ENCODE measurements at places on chromosomes 5 and 9.

DNA sequence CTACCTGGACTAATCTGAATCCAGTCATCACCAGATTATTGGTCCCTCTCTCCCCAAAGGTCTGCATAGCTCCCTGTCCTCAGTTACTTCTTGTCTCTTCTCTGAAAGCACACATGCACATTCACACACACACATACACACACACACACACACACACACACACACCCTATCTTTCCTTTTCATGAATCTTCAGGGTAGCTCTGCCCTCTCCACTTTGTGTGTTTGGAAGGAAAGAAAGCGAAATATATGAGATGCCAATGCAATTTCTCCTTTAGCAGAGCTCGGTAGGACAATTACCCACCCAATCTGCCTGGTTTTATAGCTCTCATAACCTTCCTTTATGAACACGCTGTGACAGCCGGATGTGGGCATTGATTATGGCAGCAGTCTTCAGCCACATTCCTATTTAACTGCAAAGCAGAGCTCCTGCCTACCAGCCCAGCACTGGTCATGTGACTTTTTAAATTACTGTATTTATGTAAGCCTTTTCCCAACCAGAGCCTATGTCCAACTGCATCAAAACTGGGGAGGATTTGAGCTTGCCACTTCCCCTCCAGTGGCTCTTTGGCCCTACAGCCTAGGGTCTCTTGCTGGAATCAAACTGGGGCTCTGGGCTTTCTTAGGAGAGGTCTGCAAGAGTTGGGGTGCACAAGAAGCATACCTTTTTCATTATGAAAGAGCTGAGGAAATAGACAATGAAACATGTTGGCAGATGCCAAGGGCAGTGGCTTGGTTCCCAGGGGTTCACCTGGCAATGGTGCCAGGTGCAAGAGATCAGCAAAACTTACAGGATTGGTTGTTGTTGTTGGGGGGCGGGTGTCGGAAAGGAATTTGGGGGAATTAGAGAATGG, 20.8 kb upstream of the MATR3 start:
- no peak for DNase-seq

DNA sequence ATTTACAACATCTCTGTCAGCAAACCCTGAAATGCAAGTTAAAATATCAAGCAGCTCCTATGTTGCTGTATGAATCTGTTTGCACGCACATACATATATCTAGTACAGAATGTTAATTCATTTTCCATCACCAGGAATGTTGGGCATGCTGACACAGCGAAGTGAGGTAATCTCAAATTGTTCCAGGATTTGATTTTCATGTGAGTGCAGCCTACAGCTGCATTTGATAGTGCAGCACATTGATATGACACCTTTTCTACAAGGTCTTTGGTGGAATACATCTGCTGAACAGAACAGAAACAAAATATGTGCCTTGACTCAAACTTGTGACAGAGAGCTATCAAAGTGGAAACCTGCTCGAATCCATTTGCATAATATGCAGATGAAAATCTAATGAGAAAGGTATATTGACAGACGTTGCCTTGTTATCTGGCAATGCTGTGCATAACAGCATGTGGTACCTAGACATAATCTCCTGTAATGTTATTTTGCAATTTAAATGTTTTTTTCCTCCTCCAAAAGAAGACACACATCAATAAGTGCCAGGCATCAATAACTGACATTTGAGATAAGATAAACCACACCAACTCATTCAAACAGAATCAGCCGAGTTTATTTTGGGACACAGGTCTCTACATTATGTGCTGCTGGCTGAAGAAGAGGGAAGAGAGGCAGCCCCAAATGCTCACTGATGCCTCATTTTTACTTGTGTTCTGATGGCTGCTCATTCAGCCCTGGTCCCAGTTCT, 512.2 kb downstream of the ZNF608 start:
- no peak for DNase-seq

- DNase-seq = no peak
Observed at GRCh38 chr9:32965566-32965965, 35.9 kb downstream of the APTX start.

- no peak for DNase-seq
Observed at GRCh38 chr5:134989266-134989830, 21.6 kb downstream of the CATSPER3 start.

Measured in memory B cell (primary cell).